SHP77 treated with DMSO at 0.1 percent for 48 hours (cell line): ENCODE measurements at places on chromosomes 2 and 18.

- no peak for DNase-seq
Observed at GRCh38 chr2:174145827-174146226, 102.5 kb downstream of the OLA1 start.

GRCh38 chr2:120908314-120908975, 172.8 kb downstream of the GLI2 start:
- DNase-seq = no peak

DNA sequence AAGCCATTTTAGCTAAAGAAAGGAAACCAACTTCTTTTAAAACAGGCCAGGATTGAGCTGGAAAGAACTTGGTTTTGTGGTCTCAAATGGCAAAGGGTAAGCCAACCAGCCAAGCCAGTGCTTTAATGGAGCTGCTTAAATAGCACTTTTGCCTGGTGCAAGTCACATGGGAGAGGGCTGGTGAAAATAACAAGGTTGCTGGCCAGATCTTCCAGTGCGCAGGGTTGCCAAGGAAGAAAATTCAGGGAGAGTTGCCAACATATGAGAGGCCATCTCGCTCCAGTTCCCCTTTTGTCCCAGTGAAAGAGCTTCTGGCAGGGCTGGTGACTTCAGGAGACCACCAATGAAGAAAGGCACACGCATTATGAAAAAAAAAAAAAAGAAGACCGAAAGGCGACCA, 57.3 kb downstream of the IRS1 start:
- no peak for DNase-seq

DNA sequence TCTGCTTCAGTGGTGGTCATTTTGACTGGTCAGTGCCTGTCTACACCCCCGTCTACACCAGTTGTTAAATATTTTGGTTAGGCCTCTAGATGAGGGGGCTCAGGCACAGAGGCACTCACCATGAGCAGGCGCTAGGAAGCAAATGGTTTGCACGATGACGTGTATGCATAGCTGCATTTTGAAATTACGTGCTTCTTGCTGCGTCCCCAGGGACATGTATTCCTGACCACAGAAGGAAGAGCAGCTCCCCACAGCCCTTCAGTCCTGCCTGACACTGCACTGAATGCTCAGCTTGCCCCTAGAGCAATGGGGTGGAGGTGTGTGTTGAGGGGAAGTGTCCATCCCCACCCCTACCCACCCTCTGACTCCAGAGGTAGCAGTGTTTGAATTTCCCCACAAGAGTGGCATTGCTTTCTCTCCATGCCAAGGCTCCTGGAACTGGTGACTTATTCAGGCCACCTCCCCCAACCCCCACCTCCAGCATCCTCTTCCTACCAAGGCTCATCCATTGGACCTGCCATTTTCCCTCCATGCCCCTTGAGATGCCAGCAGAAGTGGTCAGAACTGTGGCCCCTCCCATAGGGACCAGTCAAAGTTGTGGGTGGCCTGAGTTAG, 11.4 kb upstream of the ZAP70 start:
- DNase-seq = no peak

DNA sequence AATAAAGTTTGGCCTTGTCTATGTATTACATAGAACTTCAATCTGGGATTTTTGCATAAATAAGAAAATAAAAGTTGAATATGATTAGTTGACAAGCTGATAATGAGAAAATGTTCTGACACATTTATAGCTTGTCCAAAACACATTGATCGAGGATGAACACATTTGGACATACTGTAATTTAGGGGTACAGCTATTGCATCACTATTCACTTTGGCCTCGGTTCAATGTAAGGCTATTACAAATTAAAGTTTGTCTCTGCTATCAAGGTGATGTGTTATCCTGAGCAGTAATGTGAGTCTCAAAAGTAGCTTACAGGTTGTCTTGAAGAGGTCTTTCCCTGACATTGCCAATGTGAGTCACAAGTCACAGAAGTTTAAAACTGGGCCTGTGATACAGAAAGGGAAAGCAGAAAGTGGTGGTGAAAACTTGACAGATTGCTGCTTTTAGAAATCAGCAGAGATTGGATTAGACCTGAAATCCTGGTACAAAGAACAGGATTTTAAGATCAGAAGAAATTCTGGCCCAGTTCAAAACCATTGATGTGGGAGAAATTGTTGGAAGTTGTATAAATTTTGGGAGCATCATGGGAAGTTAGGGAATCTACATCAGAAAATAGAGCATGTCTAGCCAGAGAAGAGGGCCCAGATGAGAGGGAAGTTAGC, 674.1 kb downstream of the NYAP2 start:
- no peak for DNase-seq

- DNase-seq = no peak
Observed at GRCh38 chr2:172062402-172063004, 22.8 kb upstream of the DLX1 start.

- no peak for DNase-seq
Observed at GRCh38 chr2:201208563-201209252, 25.8 kb downstream of the CASP10 start.

DNA sequence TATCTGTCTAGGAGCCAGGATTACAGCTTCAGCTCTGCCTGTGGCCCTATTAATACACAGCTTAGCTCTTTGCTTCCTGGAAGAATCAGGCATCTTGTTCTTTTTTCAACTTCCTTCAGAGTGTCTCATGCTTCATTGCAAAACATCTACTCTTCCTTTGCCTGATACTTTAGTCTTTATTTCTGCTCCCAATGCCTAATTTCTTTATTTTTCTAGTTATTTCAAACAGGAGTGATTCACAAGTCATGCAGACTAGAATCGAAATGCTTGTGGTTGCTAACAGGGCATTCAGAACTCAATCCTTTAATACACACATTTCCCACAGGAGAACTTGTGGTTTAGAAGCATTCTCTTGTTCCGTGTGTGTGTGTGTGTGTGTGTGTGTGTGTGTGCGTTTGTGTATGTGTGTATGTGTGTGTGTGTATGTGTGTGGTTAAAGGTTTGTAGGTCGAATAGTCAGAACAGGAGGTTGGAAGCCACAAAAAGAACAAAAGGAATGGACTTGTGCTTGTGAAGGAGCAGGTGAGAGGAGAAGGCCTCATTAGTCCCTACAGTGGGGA, 28.3 kb upstream of the INSIG2 start:
- DNase-seq = no peak

GRCh38 chr18:50870138-50870845, 8.6 kb upstream of the ME2 start:
- DNase-seq = no peak

DNA sequence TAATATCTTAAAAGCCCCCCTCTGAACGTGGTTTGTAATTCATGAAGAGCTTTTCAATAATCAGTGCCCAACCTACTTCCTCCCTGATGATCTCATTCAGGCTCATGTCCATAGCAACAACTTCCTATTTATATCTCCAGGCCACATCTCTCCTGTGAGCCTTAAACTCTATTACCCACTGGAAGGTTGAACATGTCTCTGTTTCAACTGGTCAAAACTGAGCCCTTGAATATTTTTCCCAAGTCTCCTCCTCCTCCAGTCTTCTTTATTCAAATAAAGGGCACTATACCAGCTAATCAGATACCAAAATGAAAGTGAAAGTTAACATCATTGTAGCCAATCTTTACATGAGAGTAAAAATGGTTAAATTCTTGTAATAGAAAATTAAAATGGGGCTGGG, 63.7 kb upstream of the ITGA4 start:
- peak; percentile 11 for DNase-seq

DNA sequence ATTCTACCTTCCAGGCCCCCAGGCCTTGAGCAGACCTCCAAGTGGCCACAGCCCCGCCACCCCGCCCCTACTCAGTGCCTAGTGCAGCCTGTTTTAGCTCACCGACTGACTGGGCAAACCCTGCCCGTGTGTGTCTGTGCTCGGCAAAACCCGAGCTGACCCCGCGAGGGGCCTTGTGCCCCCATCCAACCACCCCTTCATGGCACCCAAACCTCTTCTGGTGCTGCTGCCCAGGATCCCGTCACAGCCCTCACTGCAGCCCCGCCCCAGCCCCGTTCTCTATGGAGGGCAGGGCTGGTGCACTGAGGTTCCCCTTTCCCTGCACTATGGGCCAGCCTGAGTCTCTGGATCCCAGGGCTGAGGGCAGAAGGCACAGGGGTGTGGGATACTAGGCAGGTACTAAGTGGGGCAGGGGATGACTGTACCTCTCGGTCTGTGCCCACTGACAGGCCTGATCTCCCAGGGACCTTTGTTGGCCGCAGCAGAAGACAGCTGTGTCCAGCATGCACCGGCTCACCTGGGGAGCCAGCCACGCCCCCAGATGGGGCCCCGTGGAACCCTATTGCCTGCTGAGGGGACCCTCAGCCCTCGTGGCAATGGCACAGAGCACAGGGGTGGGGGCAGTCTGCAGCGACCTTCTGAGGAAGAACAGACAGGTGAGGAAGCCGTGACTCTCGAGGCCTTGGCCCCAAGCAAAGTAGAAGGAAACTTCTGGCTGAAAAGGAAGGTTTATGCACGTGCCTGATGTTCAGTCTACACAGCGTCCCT, 69.9 kb upstream of the OTOS start:
- DNase-seq = no peak

GRCh38 chr2:152019732-152020131, 79.1 kb downstream of the CACNB4 start:
- no peak for DNase-seq

GRCh38 chr2:46259777-46260168, 37.4 kb upstream of the EPAS1 start:
- no peak for DNase-seq

DNA sequence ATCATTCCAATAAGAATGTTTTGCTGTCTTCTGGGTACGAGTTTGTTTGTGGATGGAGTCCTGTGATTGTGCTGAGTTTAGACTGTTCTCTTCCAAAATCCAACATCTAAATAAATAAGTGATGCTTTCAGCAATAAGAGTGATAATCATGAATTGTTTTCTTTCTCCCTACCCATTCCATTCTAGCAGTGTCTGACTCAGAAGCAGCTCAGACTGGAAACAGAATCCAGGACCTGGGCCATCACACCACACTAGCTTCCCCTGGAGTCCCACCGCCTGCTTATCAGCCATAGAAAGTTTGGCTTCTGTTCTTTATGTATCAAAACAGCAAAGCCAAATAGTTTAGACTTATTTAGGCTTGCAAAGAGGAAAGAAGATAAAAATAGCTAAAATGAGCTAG, 76.4 kb upstream of the CNGA3 start:
- no peak for DNase-seq

DNA sequence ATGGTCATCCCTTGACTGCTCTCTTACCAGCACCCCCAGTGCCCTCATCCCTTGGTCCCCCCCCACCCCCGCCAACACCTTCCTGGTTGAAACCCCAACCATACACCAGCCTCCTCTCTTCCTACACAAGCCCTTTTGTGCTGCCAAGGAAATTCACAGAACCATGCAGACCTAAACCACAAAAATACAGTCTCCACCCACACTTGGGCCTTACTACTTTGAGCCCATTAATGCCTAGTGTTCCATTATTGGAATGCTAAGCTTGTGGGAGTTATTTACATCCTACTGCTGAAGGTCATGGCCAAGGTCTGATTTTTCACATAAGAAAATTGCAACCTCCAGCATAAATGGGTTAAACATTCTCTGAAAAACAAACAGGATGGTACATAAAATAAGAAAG, 4.1 kb upstream of the CRACDL start:
- DNase-seq = no peak

- no peak for DNase-seq
Observed at GRCh38 chr2:43724728-43725526, 48.7 kb upstream of the C1GALT1C1L start.

DNA sequence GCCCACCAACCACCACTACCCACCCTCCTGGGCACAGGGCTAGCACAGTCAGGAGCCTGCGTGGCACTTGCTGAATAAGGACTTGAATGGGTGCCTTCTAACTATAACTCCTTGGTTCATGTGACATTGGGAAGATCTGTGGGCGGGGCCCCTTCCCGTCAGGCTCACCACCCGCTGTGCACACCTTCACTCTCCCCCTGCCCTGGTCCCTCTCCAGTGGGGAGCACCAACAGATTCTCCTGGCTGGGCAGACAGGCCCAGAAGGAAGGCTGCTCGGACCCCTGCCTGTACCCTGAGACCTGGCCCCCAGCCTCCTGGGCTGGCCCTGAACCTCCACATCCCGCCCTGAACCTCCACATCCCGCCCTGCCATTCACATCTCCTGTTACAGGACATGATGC, 33.4 kb upstream of the POMC start:
- DNase-seq = no peak

DNA sequence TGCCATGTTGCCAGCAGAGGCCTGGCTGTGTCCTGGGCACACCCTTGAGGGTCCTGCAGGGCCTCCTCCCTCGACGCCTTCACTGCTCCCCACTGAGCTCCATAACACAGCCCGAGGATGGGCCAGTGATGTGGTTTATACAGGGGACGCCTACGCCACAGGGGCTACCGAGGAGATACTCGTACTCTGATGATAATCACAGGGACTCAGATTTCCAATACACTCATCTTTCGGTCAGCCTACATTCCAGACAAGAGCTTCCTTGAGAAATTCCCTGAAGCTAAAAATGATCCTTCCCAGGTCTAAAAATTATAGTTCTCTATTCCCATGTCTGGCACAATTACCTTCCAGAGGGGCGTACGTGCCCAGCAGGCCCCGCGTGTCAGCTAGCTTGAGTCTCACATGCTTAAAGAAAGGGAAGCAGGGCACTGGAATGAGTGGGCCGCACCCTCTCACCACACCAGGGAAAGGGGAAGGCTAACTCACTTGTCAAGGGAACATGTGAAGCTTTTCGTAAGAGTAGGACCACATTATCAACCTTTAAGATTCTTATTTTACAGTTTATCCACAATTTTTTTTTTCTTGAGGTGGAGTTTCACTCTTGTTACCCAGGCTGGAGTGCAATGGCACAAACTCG, 159.5 kb upstream of the NDUFV2 start:
- DNase-seq = no peak

GRCh38 chr2:57711991-57712390, 334.6 kb upstream of the VRK2 start:
- DNase-seq = no peak

GRCh38 chr2:194526121-194526520, 1130.9 kb upstream of the SLC39A10 start:
- no peak for DNase-seq

DNA sequence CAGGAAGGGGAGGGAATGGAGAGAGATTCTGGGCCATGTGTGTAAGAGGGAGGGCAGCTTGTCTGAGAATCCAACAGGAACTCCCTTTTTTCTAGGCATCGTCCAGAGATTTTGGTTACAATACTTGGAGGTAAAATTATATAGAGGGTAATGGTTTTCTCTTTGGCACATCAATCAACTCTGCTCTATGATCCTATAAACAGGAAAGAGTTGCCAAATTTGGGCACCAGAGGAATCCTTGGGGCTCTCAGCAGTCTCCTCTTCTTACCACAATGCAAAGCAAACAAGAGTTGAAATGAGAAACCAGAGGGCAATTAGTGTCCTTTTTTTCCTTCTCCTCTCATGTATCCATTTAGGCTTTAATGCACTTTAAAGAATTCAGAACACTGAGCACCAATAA, 243.4 kb downstream of the SLC8A1 start:
- DNase-seq = no peak
